ENCODE measurements at places on chromosomes 2 and 18. TPM values are rescaled to one million over a fixed set of nuclear protein-coding genes. Genes with fewer than 3 reads are reported as not detected.

G6PC2 gene
- polyA plus RNA-seq: 0.09 TPM

GRCh38 chr2:70673041-70673647, 94.9 kb downstream of the ADD2 start:
- DNase-seq: no peak

LHCGR gene
- polyA plus RNA-seq: 0.13 TPM

DNA sequence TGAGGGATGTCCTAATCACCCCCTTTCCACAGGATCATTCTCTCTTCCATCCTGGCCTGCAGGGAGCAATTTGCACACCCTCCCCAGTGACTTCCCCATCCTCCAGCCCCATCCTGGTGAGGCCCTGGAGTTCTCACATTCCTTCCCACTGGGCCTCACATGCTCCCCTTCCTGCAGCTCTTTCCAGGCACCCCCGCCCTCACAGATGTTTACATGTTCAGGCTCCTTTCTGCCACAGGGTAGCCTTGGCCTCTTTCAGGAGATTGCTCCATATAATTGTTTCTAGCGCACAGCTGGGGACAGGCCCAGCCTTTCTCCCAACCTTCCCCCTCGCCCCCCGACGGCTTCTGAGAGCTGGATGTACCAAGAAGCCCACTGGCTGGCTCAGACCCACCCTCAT, 288.4 kb upstream of the TRIB2 start:
- no peak for DNase-seq

CPO gene
- not detected for polyA plus RNA-seq

CHPF gene
- 40.9 TPM for polyA plus RNA-seq

ALPP gene
- polyA plus RNA-seq: not detected

- DNase-seq: no peak
These were observed 20.7 kb downstream of the SLC14A2 start for GRCh38 chr18:45635893-45636509.

ARMC9 gene
- polyA plus RNA-seq: 6.4 TPM

GRCh38 chr2:238720232-238720672, 127.6 kb upstream of the TWIST2 start:
- DNase-seq: no peak

REG1B gene
- polyA plus RNA-seq: not detected

DNA sequence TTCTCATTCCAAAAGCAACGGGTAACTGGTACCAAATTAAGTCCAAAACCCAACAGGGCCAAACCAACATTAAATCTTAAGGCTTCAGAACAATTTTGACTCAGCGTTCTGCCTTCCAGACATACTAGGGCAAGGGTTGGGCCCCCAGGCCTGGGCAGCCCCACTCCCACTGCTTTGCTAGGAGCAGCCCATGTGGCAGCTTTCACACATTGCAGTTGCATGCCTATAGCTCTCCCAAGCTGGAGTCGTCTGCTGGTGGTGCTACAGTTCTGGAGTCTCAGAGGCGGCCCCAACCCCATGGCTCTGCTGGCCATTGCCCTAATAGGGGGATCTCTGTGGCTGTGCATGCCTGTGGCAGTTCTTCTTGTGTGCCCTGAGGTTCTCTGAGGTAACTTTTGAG, 37.6 kb upstream of the CD226 start:
- no peak for DNase-seq

GRCh38 chr2:3785220-3785889, 82.0 kb downstream of the DCDC2C start:
- no peak for DNase-seq

All from muscle of back (tissue), 13 donors.